Occipital lobe (tissue), 3 donors: ENCODE measurements at places on chromosomes 4 and X. TPM values are rescaled to one million over a fixed set of nuclear protein-coding genes. Genes with fewer than 3 reads are reported as not detected.

The SRPK3 gene
- total RNA-seq, result 0.16 TPM

The MAGEA2 gene
- total RNA-seq, result not detected

The ZNF141 gene
- total RNA-seq, result 80.8 TPM

The RNF175 gene
- total RNA-seq, result 26.7 TPM

The STATH gene
- total RNA-seq, result not detected

The ATP6AP1 gene
- 42.7 TPM for total RNA-seq

The FAM9B gene
- total RNA-seq, result not detected

GRCh38 chrX:114075073-114075673, 508.7 kb upstream of the HTR2C start:
- no peak for DNase-seq

GRCh38 chrX:42837101-42837726, 59.3 kb upstream of the PPP1R2C start:
- DNase-seq, result no peak

DNA sequence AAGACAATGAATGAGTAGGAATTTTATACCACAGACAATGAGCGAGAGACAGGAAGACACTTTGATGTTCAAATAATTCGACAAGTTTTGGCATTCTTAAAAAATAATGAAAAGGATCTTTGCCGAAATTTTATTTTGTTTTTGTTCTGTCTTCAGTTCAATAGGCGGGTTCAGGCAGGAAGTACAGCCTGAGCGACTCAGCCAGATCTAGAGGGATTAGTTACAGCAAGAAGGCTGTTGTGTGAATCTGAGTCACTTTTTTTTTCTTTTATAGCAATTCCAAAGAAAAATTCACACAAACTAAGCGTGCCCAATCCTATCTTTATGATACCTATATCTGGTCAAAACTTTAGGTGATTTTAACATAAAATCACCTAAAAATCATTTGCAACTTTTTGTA, 505.4 kb upstream of the FAM241A start:
- DNase-seq, result no peak

DNA sequence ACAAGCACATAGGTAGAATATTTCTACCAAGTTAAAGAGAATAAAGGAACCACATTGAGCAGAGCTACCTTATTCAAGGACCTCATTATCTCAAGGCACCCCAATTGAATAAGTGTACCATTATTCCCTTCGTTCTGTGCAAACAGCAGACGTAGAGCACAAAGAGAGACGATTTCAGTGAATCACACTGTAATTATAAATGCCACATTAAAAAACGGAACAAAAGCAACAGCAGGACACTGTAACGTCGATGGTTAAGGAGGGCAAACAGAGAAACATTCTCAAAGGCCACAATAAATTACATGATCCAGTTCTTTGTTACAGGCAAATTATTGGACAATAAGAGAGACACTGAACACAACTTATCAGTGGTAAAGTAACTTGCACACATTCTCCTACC, 644.1 kb upstream of the TENM3 start:
- no peak for DNase-seq

DNA sequence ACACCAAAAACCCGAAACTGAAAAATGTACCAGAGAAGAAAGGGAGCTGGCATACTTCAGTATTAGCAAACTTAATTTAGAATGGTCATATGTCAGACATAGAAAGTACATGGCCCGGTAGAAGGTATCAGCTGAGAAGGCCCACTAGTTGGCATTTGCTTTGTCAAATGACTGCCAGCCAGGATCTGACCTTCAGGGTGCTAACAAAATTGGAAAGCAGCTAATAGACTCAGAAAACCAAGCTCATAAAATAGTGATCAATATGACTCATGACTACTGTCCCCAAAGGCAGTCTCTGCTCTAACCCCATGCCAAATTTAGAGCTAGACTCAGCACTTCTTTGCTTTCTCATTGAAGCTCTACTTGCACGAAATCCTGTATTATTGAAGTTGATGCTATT, 342.7 kb downstream of the PDGFC start:
- no peak for DNase-seq

- no peak for DNase-seq
Observed at GRCh38 chr4:114866901-114867670, 246.3 kb downstream of the NDST4 start.

GRCh38 chr4:172945611-172946010, 223.0 kb upstream of the GALNT7 start:
- DNase-seq, result no peak

GRCh38 chr4:47075919-47076318, 44.6 kb downstream of the GABRB1 start:
- DNase-seq, result no peak

DNA sequence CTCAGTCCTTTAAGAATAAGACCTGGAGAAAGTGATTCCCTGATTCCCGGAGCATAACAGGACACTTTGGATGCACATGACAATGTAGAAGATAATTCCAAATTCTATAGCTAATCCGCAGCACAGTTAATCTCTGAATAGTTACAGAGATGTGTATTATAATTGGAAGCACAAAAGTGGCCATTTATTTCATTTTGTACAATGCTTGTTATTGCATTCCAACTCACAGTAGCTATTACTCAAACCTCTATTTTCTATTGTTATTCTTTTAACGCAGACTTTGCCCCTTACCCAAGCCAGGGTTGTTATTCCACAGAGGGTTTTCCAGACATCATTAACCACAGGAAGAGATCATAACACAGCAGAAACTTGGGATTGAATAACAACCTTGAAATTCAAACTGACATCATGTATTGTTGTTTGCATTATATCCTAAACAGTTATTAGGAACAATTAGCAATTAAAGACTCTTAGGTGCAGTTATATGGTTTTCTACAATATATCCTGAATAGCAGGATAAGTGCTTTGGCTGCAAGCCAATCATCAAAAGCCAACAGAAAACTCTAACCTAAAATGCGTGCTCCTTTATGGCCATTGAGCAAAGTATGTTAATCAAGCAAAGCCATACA, 984.0 kb upstream of the TENM3 start:
- no peak for DNase-seq
